ENCODE measurements at places on chromosomes 2 and 18. TPM values are rescaled to one million over a fixed set of nuclear protein-coding genes. Genes with fewer than 3 reads are reported as not detected.

CACNB4 gene
- 15.5 TPM for polyA plus RNA-seq

CREG2 gene
- 0.65 TPM for polyA plus RNA-seq

XDH gene
- 0.50 TPM for polyA plus RNA-seq

DNA sequence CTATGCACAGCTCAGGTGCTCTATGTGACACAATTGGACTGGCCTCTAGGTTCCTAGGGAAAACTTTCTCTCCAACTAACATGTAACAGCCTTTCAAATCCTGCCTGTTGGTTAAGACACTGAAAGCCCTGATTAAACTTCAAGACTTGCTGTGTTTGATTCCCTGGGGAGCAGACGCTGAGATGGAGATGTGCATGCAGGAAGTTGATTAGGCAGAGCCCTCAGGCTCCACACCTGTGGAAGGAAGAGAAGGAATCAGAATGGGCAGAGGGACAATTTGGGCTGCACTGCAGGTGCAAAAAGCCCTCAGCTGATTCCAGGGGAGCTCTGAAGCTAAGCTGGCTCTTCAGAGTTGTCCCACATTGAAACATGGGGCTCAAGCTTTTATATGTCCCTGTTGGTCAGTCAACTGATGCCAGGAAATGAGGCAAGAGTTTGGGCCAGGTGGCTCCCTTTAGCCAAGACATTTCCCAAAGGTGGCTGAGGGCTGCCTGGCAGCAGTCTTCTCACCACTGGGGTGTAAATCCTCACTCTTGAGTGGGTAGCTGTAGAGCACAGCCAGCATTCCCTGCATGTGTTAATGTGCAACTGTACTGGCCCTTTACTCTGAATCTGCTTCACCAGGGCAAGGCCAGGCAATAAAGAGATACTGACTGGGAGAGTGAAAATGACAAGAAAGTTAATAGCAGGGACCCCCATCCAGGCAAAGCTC, 199.5 kb upstream of the DDX18 start:
- DNase-seq, result no peak

DNA sequence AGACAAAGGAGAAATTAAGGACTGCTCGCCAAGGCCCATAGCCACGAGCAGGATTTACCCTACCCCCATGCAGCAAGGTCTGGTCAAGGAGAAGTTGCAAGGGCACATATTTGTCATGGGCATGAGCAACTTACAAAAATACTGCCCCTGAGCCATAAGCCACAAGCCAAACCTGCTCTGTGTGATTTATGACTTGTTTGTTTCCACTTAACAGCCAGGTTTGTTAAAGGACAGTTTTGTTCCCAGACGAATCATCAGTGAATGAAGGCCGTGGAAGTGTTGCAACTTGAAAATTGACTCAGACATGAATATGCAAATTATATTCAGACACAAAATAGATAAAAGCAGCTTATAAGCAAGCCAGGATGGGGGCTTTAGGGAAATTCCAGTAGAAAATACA, 31.3 kb upstream of the EVA1A start:
- no peak for DNase-seq
